Stimulated activated CD4-positive, alpha-beta T cell treated with anti-CD3 and anti-CD28 coated beads, Interleukin-4, amount 100 ng/mL, for 48 hours (primary cell): ENCODE measurements at places on chromosomes 5 and 9.

DNA sequence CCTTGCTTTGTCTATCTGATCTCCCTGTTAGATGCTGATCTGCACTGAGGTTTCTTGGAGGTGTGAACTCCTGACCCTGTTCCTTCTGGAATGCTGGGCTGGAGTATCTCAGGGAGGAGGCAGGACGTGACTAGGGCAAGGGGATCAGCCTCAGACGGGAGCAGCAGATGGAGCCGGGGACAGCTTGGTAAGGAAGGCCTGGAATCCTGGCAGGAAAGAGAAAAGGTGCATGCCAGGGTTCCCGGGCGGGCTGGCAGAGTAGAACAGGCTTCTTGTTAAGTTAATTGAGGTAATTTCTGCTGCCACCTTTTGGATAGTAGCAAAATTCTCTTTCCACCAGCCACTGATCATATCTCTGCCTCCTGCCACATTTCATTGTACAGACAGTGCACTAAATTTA is 180.9 kb downstream of the ZNF462 start:
- no peak for DNase-seq

DNA sequence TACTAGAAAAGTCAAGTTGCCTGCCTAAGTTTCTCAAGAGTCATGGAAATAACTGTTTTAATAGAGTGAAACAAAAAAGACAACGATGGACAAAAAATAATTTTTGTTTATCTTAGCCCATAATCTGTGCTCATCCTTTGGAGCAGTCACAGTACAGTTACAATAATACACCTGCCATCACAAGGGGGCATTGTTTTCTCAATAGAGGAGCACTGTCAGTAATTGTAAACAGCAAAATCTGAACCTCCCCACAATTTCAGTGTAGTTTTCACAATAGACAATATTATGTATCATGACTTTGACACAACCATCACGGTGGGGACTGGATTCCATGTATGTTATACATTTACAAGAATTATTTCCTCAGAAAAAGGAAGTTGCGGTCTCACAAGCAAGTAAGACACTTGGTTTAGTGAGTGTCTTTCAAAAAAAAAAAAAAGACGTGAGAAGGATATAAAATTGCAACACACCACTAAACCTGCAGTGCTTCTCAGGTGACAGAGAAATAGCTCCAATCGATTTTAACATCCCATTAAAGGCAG is 586.3 kb downstream of the PTPRD start:
- no peak for DNase-seq

DNA sequence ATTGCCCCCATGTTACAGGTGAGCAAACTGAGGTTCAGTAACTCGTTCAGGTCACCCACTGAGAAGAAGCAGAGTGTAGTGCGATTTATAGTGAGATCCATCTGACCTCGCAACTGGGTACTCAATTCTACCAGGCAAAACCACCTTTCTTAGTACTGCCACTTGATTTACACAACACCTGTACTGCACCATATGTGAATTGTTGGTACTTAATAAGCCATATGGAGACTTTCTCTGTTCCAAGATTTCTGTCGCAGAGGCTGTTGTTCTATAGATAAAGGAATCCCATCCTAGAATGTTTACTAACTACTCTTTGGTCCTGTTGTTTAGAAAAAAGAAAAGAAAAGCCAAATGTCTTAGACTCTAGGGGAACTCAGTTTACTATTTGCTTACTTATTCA is 287.5 kb downstream of the KCTD16 start:
- no peak for DNase-seq

GRCh38 chr5:150481708-150481965 is 26.3 kb upstream of the NDST1 start:
- DNase-seq: no peak

- no peak for DNase-seq
These were observed 233.8 kb upstream of the TMEM161B start for GRCh38 chr5:88502179-88503040.

DNA sequence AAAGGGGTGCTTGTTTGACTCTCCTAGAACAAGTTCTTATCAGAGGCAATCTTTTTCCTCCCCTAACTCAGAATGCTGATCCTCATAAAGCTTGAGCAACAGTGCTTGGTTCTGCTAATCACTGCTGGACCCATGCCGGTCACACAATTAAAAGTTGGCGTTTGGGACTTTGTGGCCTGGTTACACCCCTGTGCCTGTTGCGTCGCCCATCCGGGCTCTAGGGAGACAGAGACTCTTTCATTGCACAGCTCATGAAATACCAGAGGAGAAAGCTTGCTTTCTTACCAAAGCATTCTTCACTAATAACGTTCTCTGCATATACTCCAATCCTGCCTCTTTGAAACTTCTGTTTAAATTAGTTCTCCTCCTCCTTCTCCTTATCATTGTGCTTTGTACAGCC is 301.1 kb downstream of the NR3C1 start:
- DNase-seq: no peak

GRCh38 chr9:86997951-86998350 is 50.6 kb upstream of the GAS1 start:
- no peak for DNase-seq

GRCh38 chr9:36808251-36808650 is 225.8 kb downstream of the PAX5 start:
- no peak for DNase-seq

GRCh38 chr5:24598956-24599355 is 45.8 kb downstream of the CDH10 start:
- DNase-seq: no peak

- no peak for DNase-seq
These were observed 1218.2 kb downstream of the FOXD4L5 start for GRCh38 chr9:64066736-64067368.

GRCh38 chr9:128901822-128902221 is 19.0 kb upstream of the PHYHD1 start:
- DNase-seq: no peak

- no peak for DNase-seq
These were observed 11.5 kb downstream of the ZMAT2 start for GRCh38 chr5:140711794-140712193.

DNA sequence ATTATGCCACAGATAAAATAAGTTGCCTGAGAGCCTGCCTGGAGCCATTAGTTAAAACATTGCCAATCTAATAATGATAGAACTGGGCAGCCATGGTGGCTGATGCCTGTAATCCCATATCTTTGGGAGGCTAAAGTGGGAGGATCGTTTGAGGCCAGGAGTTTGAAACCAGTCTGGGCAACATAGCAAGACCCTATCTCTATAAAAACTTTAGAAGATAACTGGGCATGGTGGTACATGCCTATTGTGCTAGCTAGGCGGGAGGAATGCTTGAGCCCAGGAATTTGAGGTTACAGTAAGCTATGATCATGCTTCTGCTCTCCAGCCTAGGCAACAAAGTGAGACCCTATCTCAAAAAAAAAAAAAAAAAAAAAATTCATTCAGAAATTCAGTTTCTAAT is 52.6 kb downstream of the RAI14 start:
- DNase-seq: no peak

- no peak for DNase-seq
These were observed 612.6 kb downstream of the PSAT1 start for GRCh38 chr9:78909566-78909965.
